Caki2 (cell line): ENCODE measurements at places on chromosomes 3 and 15.

- no peak for DNase-seq
Observed at GRCh38 chr15:97126553-97127233, 796.2 kb downstream of the NR2F2 start.

DNA sequence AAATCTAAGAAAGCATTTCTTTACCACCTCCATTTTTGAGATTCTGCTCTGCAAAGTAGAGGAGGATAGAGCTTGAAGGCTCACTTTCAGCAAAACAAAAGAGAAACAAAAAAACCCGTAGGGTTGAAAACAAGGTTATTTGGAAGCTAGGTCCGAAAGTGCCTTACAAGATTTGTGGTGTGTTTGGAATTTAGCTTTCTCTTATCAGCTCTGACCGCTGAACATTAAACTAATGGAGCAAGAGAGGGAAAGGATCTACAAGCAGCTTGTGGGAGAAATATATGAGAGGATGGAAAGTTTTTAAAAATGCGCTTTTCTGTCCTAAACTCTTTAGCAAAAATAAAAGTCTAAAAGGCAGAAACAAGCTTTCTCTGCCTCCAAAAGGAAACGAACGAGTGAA lies 545.5 kb downstream of the NTRK3 start:
- no peak for DNase-seq

DNA sequence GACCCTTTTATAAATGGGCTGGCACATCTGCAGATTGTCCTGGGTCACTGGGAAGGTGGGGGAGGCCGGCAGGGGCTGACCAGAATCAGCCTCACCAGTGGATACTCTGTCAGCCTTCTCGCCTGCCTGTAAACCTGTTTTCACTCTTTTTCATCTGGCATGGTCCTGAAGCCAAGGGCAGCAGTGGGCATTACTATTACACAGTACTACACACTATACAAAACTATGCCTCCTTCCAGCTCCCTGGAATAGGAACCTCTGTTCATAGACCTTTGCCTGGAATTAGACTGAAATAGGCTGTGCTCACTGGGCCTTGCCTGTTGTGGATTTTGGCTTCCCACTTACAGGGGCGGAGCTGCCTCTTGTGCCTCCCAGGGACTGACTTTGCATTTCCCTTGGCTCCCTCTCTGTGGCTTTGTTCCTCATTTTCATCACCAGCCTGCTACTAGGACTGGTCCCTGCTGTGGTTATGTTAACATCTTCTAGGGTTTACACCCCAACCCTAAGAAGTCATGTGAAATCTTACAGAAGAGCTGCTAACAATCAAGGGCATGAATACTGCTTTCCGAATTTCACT lies 120.7 kb downstream of the FNDC3B start:
- DNase-seq, result no peak

DNA sequence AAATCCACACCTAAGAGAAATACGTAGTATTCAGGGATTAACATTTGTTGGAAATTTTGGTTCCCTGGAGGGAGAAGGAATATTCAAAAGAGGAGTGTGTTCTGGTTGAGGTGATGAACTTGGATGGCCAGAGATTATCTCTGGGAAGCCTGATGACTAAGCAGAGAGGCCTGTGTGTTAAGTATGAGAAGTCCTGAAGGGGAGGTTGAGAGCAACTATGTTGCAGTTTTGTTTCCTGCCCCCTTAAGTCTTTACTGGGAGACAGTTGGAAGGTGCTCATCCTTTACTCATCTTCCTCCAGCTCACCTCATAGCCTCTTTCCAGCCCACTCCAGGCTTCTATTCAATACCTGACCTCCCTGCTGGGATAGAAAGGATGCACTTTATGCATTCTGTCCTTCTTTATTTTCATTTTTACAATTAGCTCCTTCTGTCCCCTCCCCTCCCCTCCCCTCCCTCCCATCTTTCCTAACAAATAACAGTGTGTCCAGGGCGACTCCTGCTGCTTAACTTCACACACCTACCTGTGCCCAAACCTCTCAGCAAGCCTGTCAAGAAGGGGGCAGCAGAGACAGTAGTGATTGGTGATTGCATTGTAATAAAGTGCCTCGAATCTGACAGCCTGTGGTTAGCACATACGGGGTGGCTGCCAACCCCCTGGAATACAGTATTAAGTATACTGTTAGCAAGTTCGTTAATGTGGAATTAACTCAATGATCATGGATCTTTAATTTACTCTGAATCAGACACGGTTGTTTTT lies 11.9 kb downstream of the RAP2B start:
- peak; percentile 19 for DNase-seq

- DNase-seq, result peak; percentile 96
Observed at GRCh38 chr15:78726870-78727551, 84.3 kb downstream of the ADAMTS7 start.

DNA sequence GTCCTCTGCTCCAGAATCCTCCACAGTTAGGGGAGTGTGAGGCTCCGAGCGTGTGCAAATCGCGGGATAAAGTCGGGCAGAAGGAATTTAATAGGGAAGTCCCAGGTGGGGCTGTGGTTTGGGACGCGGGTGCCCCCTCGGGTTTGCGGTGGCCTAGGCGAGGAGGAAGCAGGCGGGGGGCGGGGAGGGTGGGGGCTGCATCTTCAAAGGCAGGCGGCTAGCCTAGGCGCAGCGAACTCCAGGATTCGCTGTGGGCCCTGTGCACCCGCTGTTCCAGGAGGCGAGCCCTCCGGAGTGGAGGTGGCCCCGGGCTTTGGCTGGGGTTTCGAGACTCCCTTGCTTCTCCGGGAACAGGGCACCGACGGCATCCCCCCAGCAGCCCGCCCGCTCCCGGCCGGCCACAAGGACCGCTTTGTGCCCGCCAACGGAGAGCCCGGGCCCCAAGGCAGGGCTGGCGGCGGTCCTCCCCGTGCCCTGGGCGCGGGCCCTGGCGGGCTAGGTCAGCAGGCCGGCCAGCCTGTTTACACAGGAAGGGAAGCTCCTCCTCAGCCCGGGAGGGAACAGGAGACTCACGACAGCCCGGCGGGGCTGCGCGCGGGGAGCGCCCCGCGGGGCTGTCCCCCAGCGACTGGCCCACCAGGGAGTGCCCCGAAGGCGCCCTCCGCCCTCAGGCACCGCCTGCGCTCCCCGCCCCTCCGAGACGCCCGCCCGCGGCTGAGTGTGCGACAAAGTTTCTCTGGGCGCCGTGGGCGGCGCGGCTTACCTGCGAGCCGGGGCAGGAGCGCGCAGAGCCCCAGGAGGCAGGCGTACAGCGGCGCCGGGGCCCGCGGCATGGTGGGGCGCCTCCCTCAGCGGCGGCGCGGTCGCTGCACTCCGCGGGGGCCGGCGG lies 753 bp downstream of the ITGB5 start:
- DNase-seq, result peak; percentile 74

DNA sequence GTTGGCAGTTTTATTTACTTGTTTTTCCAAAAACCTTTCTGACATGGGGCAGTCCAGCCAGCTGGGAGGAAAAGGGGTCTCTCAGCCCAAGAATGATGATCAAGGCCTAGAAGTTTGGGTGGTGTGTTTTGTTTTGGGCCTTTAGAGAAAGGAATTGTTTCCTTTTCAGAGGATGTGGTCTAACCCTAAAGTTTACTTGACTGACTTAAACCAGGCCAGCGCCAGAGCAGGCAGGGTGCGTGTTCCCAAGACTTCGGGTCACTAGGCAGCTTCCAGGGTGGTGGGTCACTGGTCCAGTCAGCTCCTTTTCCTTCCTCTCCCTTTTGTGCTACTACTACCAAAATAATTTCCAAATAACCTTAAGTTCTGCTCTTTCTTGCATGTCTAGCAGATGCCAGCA lies 4.9 kb downstream of the FLNB start:
- DNase-seq, result no peak

- no peak for DNase-seq
Observed at GRCh38 chr3:118838871-118839270, 195.8 kb downstream of the IGSF11 start.

GRCh38 chr3:123275691-123276090 lies 73.9 kb downstream of the SEC22A start:
- DNase-seq, result no peak

- peak; percentile 63 for DNase-seq
Observed at GRCh38 chr3:134473868-134474546, 11.8 kb downstream of the ANAPC13 start.

- DNase-seq, result peak; percentile 71
Observed at GRCh38 chr3:124559846-124560574, 170.2 kb upstream of the UMPS start.

DNA sequence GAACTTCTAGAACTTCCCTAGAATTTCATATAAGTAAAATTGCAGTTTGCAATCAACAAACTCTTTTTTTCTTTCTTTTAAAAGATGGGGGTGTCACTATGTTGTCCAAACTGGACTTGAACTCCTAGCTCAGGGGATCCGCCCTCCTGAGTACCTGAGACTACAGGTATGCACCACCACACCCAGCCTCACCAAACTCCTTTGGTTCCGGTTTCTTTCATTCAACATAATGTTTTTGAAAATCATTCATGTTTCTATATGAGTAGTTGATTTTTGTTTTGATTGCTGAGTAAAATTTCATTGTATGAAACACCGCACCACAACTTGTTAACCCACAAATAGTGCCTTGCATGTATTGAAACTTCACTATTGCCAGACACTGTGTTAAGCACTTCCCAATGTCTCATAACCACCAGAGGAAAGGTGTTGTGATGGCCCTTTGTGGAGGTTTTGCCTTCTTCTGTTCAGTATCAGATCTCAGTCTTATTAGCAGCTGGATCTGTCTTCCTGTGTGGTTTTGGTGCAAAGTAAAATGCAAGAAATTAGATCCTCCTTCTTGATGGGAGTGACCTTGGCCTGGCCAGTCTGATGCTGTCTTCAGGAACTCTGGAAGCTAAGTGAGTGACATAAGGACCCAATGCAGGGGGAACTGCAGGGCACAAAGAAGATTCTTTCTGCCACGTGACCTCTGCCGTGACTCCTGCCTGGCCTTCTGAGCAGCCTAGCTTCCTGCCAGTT lies 78.8 kb upstream of the UBE2E1 start:
- no peak for DNase-seq

DNA sequence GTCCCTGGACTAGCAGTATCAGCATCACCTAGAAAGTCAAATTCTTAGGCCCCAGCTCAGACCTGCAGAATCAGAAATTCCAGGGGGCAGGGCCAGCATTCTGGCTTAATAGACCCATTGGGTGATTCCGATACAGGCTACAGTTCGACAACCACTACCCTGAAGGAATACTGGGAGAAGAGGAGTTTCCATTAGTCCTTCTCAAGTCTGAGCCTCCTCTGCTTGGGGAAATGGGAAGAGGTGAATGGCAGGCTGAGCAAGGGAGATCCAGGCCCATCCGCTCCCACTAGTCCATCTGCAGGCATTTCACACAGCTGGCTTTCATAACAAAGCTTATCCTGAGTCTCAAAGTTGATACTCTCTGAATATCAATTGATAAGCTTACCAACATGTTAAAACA lies 69.1 kb downstream of the MECOM start:
- DNase-seq, result no peak

- peak; percentile 18 for DNase-seq
Observed at GRCh38 chr3:124760601-124761000, 30.3 kb downstream of the UMPS start.

GRCh38 chr3:145492456-145492855 lies 668.5 kb downstream of the PLOD2 start:
- no peak for DNase-seq

GRCh38 chr3:120137548-120137947 lies 43.3 kb upstream of the GSK3B start:
- DNase-seq, result no peak

- no peak for DNase-seq
Observed at GRCh38 chr15:89448825-89449224, 47.6 kb downstream of the RHCG start.

DNA sequence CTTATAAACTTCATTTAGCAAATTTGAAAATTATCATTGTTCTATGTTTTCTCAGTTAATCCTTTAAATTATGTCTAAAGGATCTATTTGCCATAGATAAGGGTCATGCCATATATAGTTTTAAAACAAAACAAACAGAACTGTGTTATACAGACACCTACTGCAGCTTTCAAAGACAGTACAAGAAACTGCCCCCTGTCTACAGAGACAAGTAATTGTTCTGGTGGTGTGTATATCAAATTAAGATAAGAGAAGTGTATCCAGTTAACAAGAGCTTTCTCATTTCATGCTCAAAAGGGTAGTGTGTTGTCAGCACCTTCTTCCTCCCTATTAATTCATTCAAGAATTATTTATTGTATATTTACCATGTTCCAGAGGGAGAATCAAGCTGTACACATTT lies 201.2 kb downstream of the FMN1 start:
- DNase-seq, result no peak

- no peak for DNase-seq
Observed at GRCh38 chr3:184186184-184186901, at the start of gene ABCF3. ABCF3 (plus strand) TSS chr3:184186199; CDS start chr3:184186208, 9 bp downstream.

DNA sequence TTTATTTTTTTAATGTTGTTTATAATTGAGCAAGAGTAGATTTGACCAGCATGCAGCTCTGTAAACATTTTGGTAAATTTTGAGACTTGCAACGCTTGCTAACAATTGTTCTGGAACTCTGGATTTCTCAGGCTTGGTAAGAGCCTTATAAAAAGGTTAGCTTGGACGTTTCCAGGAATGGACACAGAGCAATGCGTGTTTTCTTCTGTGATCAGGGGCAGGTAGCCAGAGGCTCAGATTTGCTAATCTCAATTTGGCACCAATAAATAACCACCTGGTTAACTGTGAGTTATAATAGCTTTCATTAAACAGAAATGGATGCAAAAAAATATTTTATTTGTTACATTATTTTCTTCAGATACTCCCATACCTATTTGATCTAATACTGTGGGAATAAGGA lies 39.8 kb downstream of the CADM2 start:
- DNase-seq, result no peak

DNA sequence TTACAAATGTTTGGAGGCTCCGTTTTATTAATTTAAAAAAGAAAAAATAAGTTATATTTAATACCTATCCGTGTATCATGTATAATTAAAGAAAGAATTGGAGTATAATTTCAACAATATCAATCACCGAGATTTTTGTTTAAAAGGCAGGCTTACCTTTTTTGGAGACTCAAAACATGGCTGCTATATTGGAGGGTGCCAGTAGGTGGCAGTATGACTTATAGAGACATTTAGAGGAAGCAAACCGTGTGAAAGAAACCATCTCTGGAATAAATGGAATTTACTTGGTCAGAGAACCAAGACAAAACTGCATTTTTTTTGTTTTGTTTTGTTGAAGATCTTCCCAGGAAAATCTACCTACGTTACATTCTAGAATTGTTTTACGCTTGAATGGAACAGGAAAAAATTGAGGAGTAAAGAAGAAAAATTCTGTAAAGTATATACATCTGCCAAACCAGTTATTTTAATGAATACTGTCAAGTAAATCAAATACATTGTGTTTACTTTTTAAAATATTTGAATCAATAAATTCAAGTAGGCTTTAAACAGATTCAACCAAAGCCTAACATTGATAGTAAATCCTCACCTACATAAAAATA lies 802.6 kb upstream of the ALCAM start:
- DNase-seq, result peak; percentile 18

DNA sequence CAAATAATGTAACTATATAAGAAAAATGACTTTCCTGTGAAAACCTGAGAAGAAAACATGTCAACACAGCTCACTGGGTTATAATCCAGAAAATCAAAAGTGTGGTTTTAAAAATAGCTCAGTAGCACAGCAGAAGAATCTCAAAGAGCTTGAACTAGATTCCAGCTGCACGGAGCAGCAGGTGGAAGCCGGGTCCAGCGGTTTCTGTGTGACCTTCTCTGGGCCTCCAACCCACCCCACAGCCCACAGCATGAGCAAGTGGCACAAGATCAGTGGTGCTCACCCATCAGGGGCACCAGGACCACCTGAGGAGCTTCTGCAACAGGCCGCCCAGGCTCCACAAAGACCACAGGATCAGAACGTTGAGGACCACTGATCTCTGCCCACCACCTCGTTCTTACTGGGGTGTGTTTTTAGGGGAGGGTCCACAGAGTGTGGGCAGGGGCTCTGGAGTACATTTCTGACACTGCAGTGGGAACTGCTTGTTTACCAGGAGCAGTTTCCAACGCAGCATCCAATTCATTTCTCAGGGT lies 23.2 kb downstream of the SLC41A3 start:
- no peak for DNase-seq
